SJSA1 (cell line): ENCODE measurements at places on chromosomes 2 and 18.
A peak's percentile ranks its signal among the peaks of the same experiment; 100 is the strongest.

DNA sequence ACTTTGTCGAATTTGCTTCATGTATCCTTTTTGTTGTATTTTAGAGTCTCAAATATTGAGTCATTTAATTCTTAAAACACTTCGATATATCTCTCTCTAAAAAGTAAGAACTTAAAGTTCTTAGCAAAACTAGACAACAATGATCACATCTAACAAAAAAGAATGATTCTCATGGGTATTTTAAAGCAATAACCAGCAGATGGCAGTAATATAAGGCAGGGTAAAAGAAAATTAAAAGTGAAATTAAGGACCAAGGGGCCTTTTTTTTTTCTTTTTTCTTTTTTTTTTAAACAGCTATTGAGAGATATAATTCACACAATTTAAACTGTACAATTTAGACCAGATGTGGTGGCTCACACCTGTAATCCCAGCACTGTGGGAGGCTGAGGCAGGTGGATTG, 9.9 kb upstream of the AOX1 start:
- no peak for DNase-seq

DNA sequence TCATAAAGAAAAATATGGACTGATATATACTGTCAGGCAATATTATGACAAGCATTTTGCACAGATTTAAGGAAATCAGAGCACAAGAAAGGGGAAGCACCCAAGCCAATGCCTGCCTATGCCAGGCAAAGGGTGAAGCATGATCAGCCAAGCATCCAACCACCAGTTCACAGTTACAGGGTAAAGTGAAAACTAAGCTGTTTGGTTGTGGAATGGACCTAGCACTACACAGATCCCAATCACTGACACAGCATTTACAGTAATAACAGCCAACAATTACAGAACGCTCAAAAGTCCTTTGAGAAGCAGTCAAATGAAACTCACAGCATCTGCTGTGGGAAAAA, 90.3 kb downstream of the SP3 start:
- DNase-seq: no peak

DNA sequence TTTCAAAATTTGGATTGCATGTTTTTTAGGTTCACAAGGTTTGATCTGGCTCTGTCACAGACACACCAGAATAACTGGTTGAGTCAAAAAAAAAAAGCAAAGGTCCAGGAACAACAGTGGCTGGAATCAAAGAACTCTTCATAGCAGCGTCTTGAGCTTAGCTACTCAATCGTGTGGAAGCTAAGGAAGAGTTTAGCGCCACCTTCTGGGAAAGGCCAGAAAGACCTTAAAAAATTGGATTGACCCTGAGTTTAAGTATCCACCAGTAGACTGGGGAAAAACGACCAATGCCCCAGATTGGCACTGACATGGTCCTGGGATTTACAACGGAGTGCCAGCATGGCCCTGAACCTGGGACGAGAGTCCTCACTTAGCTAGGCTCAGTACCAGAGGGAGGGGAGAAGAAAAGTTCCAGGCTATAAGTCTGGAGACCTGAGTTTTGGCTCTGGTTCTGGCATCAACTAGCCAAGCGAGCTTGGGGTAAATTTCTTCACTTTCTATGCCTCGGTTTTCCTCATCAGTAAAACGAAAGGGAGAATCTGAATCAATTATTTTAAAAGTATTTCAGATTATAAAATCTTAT, 71.1 kb upstream of the TFCP2L1 start:
- no peak for DNase-seq

DNA sequence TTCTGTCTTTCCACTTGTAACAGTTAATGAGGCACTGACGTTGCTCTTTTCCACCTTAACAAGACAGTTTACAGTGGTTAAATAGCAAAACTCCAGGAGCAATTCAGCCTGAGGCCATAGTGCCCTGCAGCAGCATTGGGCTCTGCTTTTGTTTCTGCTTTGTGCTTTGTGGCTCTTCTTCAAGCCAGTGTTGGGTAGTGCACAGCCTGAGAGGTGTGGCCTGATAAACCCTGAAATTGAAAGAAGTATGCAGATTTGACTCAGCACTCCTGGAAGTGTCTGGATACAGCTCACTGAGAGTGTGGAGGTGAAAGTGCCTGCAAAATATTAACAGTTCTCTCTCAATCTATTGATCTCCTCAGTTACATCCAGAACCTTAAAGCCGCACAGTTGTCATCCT, 63.0 kb downstream of the STK25 start:
- DNase-seq: no peak

DNA sequence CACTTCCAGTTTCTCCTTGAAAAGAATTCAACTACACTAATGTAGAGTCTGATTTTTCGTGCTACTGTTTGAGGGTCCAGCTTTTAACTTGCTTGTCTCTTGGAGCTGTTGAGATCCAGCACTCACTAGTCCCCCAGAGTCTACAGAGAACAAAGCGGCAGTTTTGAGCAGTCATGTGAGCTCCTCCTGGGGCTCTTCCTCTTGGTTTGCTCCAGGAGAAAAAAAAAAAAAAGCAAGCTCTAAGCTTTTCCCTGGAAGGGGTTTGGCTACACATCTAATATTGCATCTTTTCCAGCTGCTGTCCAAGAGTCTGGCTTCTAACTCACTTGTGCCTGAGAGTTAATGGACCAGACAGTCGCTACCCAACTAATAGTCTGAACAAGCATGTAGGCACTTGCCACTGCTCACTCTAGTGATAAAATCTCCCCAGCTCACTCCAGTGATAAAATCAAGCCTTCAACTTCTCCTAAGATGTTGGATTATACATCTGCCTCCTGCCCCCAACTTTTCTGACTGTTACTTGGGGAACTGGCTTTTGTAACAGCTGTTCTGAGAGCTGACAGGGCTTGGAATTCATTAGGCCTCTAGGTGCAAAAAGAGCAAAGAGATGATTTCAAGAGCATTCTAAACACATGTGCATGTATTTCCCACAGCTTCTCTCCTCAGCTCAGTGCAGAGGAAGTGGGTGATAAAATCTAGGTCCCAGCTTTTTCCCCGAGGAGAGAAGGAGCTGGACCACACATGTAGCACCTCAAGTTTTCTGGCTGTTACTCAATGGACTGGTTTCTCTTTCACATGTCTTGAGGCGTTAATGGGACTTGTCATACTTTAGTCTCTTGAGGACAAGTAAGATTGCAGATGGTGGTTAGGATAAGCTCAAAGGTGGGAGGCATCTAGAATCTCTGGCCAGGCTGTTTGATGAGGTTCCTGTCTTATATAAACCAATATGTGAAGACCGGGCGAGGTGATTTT, 750.5 kb downstream of the LRP1B start:
- no peak for DNase-seq

- peak; percentile 37 for DNase-seq
Observed at GRCh38 chr2:54504866-54505265, 48.7 kb downstream of the SPTBN1 start.

GRCh38 chr2:213751446-213751845, 467.2 kb downstream of the SPAG16 start:
- DNase-seq: no peak

GRCh38 chr2:104577143-104577542, 276.8 kb upstream of the POU3F3 start:
- DNase-seq: no peak

DNA sequence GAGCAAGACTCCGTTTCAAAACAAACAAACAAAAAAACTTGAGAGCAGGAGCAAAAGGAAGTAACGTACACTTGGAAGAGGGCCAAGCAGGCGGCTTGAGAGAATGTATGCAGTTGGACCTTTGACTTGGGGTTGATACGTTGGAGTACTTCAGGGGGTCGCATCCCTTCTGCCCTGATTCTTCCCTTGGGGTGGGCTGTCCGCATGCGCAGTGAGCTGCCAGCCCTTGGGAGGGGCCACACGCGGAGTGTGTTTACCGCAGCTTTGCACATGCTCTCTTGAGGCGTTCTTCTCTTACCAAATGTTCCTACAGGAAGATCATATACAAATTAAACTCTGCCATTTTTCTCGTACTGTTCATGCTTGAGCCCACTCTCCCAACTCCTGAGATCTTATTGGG, 38.1 kb upstream of the SOCS6 start:
- DNase-seq: no peak

DNA sequence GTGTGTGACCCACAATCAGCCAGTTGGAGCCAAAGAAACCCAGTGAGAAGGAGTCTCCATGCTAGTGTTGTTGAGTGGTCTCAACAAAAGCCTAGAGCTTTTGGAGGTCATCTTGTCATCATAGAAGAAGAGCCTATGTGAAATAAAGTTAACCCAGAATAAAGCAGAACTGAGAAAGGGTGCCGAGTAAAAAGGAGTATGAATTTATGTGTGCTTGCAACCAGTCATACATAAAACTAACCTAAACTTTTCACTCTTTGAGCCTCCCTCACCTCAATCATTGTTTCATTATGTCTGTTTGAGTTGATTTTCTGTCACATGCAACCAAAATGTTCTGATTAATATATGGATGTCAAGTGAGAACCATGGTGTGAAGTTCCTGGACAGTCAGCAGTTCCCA, 599.3 kb upstream of the ZEB2 start:
- no peak for DNase-seq

GRCh38 chr2:3899536-3900155, 196.3 kb downstream of the DCDC2C start:
- no peak for DNase-seq

DNA sequence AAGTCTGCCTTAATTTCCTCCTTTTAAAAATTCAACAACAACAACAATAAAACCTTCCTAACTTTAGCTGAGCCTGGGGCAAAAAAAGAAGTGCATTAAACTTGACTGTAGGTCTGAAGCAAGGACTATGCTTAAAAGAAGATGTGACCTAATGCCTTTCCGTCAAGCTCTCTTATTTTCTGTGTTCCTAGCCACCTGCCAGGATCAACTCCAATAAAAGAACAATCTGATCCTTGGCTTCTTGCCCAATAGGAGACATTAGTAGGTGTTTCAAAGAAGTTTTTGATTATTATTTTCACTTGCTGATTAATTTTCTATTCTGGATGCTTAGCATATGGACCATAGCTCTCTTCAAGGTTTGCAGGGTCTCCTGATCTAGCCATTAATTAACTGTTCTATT, 237.5 kb downstream of the STK39 start:
- no peak for DNase-seq

- peak; percentile 96 for DNase-seq
Observed at GRCh38 chr2:238143239-238143951, 4.9 kb downstream of the KLHL30 start.

- no peak for DNase-seq
Observed at GRCh38 chr2:120647487-120647886, 88.2 kb upstream of the GLI2 start.

- no peak for DNase-seq
Observed at GRCh38 chr2:54687595-54688152, 35.8 kb upstream of the EML6 start.

DNA sequence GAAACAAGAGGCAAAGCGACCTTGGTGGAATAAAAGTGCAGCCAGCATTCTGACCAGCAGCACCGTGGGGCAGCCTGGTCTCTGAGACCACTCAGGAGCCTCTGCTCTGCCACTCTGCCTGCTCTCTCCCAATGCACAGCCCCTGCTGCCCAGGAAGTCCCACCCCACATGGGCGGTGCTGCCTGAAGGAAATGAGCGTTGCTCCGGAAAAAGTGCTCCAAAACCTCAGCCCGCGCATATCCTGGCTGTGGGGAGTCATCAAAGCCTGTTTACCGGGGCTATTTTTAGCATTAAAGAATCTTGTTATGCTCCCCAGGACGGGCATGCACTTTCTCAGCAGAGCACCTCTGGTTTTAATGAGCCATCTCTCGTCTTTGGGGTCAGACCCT, 54.5 kb downstream of the EPAS1 start:
- no peak for DNase-seq

DNA sequence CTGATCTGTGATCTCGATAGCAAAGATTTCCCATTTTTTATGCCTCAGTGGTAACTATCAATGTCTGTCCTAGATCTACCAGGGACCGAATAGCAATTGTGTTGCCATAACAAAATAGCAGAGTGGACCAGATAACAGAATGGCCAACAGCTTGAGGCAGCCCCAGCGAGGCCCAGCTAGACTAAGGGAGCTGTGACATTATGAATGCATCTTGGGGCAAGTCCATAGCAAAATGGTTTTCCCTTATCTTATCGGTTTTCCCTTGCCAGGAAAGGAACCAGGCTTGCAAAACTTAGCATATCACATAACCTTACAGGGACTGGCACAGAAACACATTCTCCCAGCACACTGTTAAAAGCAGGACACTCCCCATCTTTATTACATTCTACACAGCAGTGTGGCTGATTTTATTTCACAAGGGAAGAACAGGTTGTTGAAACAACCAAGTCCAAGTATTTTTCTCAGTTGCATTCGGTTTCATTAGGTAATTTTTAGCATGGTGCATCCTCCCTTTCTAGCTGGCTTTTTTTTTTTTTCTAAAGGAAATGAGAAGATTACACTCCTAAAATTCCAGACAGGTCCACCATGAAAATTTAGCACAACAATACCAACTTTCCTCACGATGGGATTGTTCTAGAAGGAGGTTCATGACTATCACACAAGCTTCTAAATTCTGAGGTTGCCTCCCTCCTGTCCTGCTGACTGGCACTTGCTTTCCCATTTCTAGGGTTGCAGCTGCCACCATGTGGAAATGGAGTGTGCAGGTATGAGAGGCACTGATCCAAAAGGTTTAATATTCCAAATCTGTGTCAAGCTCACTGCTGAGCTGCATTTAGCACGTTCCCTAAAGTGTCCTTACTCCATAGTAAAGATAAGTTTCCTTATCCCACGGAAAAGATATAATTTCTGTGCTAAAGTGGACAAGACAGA, 97.0 kb upstream of the SLC35G4 start:
- no peak for DNase-seq

DNA sequence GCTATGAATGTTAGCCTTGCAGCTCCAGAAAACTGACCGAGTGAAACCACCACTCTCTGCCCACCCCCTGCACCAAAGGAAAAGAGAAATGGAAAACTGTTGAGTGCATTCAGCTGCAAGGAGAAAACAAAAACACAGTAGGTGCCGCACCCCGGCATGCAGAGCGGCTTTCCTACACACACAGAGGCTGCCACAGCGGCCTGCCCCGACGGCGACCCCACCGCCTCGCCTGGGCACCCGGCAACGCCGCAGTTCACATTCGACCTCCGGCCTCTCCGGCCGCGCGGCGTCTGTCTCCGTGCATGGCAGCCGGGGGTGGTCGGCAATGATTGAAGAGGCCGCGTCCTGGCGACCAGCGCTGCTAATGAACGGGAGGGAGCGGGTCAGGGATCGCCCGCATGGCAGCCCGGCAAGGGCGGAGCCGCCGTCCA, 417.1 kb upstream of the SALL3 start:
- no peak for DNase-seq

DNA sequence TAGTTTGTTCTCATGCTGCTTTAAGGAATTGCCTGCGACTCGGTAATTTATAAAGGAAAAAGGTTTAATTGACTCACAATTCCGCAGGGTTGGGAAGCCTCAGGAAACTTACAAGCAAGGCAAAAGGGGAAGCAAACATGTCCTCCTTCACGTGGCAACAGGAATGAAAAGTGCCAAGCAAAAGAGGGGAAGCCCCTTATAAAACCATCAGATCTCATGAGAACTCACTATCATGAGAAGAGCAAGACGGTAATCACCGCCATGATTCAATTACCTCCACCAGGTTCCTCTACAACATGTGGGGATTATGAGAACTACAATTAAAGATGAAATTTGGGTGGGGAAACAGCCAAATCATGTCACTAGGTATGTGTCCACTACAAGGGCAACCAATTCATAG, 53.9 kb downstream of the MAP4K3 start:
- DNase-seq: no peak
